Left ventricle myocardium superior (tissue), 1 donor: ENCODE measurements at places on chromosomes 2 and 18.

DNA sequence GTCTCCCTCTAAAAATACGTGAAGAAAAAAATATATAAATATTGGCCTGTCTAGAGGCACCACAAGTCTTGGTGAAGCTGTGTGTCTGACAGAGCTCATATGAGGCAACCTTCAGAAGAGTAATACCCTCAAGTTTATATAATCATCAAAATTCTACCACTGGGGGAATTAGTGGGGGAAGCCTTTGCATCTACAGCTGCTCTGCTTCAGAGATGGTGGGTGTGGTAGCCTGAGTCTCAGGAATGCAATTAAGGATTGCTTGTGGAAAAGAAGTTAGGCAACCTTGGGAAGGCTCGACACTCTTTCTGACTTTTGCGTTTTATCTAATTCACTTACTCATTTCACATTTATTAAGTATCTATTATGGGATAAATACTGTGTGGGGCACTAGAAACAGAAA, 17.4 kb downstream of the TPGS2 start:
- no peak for DNase-seq

DNA sequence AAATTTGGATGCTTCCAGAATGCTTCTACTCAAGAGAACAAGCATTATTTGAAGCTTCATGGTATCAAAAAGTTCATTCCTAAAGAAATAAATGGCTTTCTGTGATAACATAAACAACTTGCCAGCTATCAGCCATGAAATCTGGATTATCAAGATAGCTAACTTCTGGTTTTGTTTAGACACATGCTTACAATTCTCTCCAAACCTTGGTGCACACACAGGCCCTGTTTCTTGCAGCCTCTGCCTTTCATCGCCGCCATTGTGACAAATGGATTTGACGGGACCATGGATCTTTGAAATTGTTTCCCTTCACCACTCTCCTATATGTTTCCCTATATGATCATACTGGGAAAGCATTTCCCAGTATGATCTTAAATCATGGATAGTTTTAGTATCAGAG, 47.9 kb upstream of the CABLES1 start:
- DNase-seq: no peak

GRCh38 chr2:24429197-24430074, 61.6 kb upstream of the NCOA1 start:
- DNase-seq: no peak

DNA sequence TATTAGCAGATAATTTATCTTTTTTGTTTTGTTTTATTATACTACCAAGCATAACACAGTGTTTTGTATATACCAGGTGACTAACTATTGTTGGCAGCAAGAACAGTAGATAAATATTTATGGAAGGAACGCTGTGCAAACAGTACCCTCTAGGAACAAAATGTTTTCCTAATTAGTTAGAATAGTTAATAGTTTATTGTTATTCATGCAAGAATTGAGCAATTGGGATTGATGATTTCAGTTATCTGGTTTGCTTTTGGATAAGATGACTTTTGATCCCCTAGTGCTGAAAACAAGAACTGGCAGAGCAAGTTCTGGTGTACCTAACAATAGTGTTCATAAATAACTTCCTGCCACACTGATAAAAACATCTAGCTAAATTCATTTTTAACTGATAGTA, 323.3 kb downstream of the TGIF1 start:
- DNase-seq: no peak

DNA sequence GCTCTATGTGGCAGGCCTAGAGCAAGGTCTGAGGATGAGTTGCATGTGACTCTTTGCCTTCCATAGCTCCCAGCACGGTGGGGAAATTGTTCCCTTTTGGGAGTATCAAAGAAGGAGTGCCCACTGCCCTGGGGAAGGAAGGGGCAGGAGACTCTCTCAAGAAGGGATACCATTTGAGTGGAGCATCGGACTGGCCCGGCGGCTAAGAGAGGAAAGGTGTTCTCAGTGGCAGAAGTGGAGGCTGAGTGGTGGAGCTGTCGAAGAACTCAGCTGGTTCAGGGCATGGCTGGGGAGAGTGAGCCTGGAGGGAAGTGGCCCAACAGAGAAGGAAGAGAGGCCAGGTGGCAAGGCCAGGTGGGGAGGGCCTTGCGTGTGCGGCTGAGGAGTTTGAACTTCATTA, 235.2 kb downstream of the DYSF start:
- peak; percentile 13 for DNase-seq

- DNase-seq: no peak
Measured at GRCh38 chr2:46846536-46846935, 69.1 kb downstream of the MCFD2 start.

DNA sequence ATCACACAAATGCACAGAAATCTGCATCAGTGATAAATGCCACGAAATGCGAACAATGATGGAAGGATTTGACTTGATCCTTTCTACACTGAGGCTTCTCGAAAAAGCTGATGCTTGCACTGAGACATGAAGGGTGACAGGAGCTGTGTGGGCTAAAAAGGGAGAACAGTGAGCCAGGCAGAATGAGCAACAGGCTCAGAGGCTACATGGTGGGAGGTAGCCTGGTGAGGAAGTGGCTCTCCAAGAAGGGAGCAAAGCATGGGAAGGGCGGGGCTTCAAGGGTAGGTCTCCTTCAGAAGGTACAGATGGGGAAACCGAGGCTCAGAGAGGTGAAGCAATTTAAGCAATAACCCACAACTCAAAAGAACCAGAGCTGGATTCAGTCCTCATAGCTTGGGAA, 82.4 kb downstream of the TRIM43 start:
- no peak for DNase-seq

DNA sequence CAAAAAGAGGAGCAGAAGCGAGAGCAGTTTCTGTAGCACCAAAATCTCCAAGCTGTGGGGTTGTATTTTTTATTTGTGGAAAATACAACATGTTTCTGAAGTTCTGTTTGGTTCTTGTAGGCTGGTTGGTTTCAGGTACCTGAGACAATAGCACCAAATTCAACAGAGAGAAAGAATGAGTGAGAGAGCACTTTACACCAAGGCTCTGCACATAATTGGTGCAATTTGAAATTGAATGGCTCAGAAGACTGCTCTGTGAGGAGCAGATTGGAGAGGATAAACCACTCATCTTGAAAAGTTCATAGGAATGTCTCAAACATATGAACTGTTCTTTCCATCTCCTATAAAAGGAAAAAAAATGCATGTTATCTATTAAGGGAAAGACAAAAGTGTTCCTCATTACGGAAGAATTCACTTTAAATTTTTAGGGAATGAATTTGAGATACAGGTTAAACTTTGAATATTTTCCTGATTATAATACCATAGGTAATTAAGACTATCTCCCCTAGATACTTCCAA, 175.1 kb downstream of the ATAD2B start:
- no peak for DNase-seq

GRCh38 chr2:167942366-167943081, 304.9 kb downstream of the STK39 start:
- DNase-seq: no peak

- DNase-seq: no peak
Measured at GRCh38 chr2:74606927-74607326, 41.2 kb downstream of the M1AP start.

DNA sequence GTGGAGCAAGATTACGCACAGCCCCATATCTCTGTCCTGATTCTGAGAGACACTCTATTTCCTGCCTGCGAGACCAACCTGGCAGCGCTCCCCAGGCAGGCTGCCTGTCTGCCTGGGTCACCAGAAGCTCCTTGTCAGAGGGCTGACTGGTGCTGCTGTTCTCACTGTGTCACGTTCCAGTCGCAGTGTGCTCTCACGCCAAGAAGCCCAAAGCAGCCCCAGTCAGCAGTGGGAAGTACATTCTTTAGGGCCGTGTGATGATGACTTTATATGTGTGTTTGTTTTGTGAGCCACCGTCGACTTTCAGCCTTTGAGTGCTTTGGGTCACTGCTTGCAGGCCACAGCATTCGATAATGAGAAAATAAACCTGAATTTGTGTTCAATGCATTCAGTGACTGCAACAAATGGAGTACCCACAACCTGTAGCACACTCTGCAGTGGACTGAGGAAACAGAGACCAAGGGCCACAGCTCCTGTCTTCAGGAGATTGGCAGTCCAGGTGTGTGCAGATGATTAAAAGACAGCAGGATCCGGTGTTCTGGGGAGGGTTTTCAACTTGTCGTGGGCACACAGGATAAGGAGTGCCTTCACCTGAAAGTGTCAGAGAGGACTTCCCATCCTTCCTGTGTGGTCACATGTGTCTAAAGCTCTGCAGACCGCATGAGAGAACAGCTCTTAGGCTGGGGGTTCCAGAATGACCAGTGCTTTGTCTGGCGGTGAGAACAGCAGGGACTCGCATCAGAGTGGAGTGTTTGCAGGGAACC, 4.8 kb downstream of the TNFRSF11A start:
- peak; percentile 82 for DNase-seq

- no peak for DNase-seq
Measured at GRCh38 chr2:12932192-12932591, 215.5 kb downstream of the TRIB2 start.

DNA sequence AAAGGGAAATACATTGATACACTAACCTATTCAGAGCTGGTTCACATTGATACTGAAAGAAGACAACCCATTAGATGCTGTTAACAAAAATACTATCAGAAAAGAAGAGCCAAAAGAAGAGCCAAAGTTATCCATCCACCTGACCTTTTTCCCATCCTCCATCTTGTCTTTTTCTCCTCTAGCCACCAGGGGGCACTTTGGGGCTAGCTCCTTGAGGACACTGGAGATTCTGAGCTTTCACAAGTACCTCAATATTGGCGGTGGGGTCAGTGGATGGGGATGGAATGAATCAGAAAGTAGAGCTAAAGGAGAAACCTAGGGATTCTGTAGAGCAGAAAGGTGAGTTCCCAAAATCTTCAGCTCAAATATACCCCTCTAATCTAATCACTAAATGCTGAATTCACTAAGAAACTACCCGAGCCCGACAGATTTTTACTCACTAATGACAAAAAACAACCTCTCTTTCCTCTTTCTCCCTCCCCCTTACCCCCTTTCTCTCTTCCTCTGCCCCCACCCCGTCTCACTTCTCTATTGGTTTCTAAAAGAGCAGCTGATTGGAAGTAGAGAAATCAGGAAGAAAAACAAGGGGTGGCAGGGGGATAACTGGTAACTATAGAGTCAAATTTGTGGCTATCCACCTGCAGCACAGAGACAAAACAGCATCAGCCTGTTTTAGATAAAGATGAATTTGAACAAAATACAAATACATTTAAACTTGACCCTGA, 203.3 kb downstream of the TCF4 start:
- no peak for DNase-seq

- no peak for DNase-seq
Measured at GRCh38 chr2:25187729-25188350, 19.5 kb upstream of the POMC start.

DNA sequence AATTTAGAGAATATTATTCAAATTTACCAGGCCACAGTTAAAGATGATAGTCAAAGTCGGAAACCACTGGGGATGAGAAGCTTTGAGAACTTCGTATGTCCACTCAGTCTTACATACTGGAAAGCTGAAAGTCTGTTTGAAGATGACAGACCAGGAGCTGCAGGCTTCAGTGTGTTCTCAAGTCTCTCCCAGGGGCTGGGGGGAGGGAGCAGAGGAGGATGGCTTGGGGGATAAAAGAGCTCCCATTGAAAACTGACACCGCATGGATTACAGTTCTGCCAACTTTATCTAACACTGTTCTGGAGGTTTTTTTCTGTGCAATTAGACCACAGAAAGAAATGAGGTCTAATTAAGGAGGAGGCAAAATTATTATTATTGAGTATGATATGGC, 170.5 kb upstream of the ALKAL2 start:
- no peak for DNase-seq

- DNase-seq: no peak
Measured at GRCh38 chr18:23998820-23999219, 15.7 kb upstream of the TTC39C start.

DNA sequence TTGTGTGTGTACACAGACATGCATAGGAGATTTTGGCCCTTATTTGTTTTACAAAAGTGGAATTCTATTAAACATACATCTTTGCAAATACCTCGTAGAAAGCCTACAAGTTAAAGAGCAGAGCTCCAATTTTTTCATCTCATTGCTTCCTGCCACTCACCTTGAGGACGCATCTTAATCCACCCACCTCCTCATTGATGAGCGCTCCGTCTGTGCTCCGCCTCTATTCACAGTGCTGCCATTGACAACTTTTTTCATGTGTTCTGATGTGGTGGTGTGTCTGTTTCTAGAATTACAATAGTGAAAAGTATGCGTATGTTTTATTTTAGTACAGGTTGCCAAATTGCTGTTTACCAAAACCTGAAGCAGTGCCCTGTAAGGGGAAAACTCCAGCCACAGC, 36.3 kb downstream of the NEURL3 start:
- DNase-seq: no peak

GRCh38 chr2:150681120-150681804, 193.8 kb upstream of the RND3 start:
- no peak for DNase-seq

DNA sequence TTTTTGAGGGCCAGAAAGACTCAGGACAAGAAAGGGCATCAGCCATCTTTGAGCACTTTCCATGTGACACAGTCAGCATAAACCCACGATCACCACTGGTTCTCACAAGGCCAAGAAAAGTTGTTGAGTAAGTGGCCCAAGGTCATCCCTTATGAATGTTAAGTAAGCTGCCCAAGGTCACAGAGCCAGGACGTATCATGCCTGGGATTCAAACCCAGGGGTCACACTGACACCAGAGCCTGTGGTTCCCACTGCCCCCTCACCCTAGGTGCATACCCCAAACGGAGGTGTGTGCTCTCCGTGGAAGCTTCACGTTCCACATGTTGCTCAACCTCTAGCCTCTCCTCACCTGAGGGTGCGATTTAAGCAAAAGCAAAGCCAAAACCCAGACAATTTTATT, 2.3 kb upstream of the CTIF start:
- no peak for DNase-seq
